ENCODE measurements at places on chromosomes 5 and 9. TPM values are rescaled to one million over a fixed set of nuclear protein-coding genes. Genes with fewer than 3 reads are reported as not detected.

HEMGN gene
- 3.3 TPM for polyA plus RNA-seq

- no peak for DNase-seq
Observed at GRCh38 chr9:72589667-72590521, 68.5 kb downstream of the TMC1 start.

GRCh38 chr5:75053304-75054133 lies 1.2 kb upstream of the GCNT4 start:
- DNase-seq = peak; percentile 62

DBH gene
- polyA plus RNA-seq = 0.80 TPM

GRCh38 chr9:87872079-87872624 lies 10.5 kb upstream of the SPATA31E1 start:
- no peak for DNase-seq

MEGF9 gene
- 23.6 TPM for polyA plus RNA-seq

LRRC26 gene
- polyA plus RNA-seq = not detected

DNA sequence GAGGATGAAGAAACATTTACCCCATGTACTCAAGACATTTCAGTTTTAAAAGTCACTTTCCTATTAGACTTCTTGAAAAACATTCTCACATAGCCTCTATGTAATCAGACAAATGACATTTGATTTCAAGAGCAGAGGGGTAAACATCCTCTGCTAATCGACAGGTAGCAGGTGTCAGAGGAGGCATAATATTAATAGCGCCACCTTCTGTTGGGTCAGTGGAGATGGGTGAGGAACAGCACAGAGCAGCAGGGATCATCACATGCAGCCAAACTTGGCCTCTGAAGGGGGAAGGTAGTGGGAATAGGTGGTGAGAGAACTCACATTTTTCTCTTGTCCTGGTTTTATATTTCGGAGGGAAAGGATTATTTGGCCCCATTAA lies 3.3 kb upstream of the LSM11 start:
- no peak for DNase-seq

DNA sequence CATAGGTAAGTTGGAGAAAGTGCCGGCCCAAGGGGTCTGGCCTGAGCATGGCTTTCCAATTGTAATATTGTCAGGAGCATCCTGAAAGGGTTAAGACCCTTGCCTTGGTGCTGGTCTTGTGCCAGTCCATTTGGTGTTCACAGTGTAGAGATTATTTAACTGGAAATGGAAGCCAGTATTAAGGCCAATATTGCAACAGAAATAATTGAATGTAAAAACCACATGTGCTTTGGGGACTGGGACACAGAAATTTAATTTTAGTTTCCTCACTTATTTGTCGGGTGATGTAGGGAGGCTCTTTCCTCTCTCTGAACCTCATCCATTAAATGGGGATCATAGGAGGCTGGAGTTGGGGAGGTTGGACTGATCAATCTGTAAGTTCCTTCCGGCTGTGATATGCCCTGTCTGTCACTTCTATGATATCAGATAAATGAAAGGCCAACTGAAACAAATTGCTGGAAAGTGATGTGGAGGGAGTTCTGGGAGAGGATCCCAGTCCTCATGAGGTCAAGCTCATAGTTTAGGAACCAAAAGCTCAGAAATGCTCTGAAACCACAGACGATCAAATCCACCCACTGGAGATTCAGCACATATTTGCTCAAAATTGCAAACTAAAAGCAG lies 54.8 kb upstream of the COL15A1 start:
- no peak for DNase-seq

ZNF622 gene
- 26.3 TPM for polyA plus RNA-seq

DNA sequence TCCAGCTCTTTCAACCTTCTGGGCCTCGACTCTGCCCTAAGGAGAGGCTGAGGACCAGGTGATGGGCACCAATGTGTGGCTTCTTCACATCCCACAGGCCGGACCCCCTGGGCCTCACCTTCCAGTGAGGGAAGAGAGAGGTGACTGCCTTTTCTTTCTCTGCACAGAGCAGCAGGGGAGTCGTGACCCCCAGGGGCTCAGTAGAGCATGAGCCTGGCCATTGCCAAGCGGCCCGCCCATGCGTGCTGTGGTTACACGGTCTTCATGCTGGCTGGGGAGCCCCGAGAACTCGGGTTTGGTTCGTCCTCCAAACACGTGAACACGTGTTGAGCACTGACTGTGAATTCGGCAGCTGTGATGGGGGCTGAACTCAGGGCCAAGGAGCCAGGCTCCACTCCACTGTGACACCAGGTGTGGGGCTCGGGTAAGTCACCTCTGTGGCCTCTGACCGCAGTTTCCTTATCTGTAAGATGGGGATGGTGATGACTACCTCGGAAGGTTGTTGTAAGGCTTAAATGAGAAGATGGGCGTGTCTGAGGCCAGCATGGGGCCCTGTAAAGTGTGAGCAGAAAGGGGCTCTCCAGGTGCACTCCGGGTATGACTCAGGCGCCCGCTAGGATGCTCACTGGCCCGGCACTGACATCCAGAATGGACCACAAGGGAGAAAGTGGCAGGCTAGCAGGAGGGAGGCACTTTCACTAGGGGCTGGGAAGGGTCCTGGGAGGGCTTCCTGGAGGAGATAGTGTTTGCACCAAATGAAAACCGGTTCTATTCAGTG lies 13.4 kb upstream of the GRHPR start:
- no peak for DNase-seq
